ENCODE measurements at places on chromosomes 6 and 20. TPM values are rescaled to one million over a fixed set of nuclear protein-coding genes. Genes with fewer than 3 reads are reported as not detected.

The LRP11 gene
- total RNA-seq, result 73.6 TPM

The NR2E1 gene
- total RNA-seq, result 0.18 TPM

The SYCP2 gene
- total RNA-seq, result 3.2 TPM

The MLIP gene
- 0.18 TPM for total RNA-seq

The CCN5 gene
- 1.1 TPM for total RNA-seq

The SNAP25 gene
- 16.3 TPM for total RNA-seq

The LHFPL5 gene
- total RNA-seq, result not detected

The SLC25A27 gene
- total RNA-seq, result 25.1 TPM

The PRL gene
- total RNA-seq, result not detected

The RNF8 gene
- 15.2 TPM for total RNA-seq

The SMOC2 gene
- 26.1 TPM for total RNA-seq

The MEI4 gene
- total RNA-seq, result 0.47 TPM

The OTOR gene
- total RNA-seq, result not detected

The HLA-DQA1 gene
- 30.1 TPM for total RNA-seq

The ADGB gene
- not detected for total RNA-seq

The PSORS1C1 gene
- total RNA-seq, result 0.10 TPM
